ENCODE measurements at places on chromosomes 1 and 21.

GRCh38 chr21:24160528-24160927 is 1446.8 kb downstream of the MRPL39 start:
- no peak for DNase-seq

GRCh38 chr1:19344372-19344810 is 32.3 kb downstream of the SLC66A1 start:
- no peak for DNase-seq

DNA sequence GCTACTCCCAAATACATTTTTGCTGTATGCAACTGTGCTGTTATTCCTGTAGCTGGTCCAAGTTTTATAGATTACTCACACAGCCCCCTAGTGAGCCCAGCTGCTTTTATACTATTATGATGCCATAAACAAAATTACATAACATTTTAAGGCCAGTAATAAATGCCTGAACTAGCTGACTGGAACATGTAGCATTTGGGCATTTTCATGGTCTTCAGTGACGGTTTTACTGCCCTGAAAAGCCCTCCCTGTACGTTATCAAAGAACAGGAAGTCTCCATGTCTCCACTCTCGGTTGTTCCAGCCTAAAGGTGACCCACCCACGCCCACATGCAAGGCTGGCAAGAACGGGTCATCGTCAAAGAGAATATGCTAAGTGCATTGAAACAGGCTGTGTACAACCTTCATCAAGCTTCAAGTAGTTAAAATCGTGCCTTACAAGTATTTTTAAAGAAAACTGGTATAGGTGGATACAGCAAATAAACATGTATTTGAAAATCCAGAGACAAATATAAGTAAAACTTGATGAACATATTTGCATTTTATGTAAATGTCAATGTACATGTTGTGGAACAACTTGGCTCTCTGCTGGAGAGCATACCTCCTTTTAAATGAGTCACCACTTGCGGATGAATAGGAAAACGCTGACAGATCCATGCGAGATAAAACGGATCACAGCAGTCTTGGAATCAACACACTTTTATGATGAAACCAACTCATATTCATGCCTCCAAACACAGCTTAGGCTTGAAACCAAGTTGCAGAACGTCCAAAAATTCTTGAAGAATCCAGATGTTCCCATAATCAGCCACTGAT is 520.5 kb downstream of the SMYD3 start:
- DNase-seq, result no peak

- DNase-seq, result no peak
These were observed 162.4 kb downstream of the TPR start for GRCh38 chr1:186212568-186213224.

DNA sequence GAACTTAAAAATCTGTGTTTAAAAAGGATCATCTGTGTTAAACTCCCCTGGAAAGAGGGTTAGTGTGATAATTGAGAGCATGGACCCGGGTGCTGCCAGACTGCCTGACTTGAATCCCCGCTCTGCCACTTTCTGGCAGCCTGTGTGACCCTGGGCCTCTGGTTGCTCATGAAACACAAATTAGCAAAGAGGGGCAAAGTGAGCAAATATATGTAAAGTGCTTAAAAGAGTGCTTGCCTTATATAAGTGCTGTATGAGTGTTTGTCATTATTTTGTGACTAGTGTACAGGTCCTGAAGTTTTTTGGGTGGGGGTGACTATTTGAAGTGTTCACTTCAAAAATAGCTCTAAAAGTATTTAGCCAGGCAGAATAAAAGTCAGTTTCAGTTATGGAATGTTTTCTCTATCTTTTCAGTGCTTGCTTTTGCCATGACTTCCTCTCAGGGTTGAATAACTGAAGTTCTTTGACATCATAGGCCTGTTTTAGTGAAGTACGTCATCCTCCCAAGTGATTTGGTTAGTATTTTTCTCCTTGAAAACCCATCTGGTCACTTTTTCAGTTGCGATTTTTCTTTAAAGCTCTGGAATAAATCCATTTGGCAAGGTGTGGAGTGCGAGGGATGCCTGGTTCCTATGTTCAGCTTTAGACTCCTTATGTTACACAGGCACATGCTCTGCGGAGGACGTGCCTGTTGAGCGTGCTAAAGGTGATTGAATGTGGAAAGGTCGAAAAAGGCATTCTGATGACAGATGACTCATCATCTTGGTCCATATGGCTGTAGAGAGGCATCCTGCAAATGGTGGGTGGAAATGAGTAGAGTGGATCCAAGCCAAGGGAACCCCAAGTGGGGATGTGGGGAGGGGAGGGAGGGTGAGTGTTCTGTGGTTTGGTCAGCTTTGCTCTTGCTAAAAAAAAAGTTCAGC is 47.8 kb downstream of the AK4 start:
- no peak for DNase-seq

DNA sequence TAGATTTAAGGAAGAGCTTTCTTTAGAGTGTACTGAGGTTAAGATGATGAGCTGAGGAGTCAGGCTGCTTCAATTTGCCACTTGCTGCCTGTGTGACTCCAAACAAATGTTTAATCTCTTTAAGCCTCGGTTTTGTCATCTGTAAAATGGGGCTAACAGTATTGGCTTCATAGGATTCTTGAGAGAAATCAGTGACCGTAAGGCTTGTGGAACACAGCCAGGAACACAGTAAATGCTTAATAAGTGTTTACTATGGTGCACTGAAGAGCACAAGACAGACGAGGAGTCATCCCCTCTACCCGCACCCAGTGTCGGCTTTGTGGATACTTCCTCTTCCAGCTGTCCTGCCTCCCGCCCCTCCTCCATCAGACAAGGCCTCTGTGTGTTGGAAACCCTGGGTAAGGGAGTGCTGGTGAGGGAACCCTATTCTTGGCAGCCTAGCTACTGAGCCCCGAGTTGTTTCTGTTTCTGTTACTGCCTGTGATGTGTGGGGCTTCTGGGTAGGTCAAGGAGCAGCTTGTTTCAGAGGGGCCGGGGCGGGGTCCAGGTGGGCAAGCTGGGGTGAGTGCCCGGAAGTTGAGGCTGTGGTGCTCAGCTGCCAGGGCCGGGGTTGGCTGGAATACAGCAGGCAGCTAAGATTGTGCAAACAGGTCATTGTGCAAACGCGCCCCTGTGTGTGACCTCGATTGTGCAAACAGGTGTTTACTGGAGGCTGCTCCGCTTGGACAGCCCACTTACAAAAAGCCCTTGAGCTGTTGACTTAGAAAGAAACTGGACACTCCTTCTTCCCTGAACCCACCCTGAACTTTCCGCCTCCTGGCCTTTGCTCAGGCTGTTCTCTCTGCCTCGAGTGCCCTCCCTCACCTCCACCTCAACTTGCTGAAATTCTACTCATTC is 4.0 kb upstream of the CSF3R start:
- DNase-seq, result no peak

GRCh38 chr1:28983509-28984310 is 69.3 kb downstream of the EPB41 start:
- DNase-seq, result no peak

DNA sequence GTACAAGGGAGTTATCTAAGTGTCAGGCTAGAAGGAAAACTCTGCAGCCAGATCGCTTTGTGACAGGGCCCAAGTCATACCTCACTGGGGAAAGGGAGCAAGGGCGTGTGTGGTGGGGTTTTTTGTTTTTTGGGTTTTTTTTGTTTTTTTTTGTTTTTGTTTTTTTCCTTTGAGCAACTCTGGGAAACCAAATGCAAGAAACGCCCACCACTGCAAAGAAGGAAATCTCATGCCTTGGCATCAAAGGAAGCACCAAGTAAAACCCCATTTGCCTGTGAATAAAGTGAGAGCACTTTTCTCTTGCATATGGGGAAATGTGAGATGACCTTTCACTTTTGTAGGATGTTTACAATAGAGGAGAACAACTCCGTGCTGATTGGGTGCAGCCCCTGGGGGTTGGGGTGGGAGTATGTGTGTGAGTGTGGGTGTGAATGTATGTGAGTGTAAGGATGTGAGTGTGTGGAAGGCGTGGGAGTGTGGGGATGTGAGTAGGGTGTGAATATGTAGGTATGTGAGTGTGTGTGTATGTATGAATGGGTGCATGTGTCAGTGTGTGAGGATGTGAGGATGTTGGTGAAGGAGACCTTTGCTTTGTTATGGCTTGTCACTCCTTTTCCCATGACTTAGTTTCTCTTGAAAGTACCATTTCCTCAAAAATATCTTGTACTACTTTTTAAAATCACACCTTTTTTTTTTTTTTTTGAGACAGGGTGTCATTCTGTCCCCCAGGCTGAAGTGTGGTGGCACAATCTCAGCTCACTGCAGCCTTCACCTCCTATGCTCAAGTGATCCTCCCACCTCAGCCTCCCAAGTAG is 34.6 kb downstream of the IL12RB2 start:
- DNase-seq, result no peak

DNA sequence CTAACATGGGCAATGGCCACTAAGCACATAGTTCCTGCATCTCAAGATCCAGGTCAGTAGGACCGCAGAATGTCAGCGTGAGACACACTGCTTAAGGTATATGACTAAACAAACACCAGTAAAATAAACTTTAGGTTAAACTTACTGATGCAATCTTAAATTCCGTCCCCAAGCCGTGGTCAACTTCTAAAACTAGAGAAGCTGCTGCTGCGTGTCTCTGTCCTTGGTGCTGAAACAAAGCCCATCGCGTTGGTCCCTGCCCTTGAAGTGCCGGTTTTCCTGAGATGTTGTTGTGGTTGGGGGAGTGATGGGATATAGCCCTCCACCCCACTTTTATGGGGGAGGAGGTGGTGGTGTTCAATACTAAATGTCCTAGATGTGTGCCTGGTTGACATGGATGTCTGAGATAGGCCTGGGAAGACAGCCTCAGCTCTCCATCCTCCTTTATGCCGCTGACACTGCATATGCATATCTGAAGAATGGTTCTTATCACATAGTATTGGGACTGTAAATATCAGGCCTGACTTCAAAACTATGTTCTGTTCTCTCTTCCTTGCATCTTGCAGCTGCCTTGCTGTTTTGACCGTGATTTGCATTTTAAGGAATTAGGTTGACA is 72.0 kb upstream of the KCNA3 start:
- peak; percentile 8 for DNase-seq

GRCh38 chr1:167158111-167158812 is 62.4 kb upstream of the POU2F1 start:
- no peak for DNase-seq

DNA sequence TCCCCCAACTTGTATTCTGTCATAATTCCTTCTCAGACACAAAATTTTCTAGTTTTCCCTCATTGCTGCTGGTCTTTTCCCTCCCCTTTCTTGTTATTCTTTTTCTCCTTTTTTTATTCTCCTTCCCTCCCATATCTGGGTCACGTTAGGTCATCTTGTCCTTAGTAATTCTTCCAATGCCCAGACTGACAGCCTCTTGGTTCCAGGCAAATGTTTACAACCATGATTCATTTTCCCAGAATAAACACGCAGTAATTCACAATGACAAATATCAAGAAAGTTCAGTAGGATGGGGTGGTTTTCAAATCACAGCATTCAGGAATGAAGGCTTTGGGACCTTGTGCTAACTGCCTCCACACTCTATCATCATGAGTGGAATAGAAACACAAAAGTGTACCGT is 25.2 kb downstream of the NHLH2 start:
- no peak for DNase-seq

DNA sequence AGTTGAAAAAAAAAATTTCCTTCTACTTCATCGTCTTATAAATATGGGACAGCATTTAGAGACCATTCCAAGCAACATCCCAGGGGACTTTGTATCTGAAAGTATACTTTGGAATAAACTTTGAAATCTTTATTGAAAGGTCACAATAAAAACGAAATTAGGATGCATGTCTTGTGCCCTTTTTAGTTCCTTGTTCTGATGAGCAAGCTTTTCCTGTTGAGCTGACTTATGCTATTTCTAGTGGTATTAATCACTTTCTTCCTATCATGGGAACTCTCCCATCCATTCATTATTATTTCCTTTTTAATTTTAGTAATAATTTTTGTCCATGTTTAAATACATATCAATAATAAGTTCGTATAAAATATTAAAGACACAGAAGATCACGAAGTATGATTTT is 4.0 kb upstream of the GBP2 start:
- no peak for DNase-seq

DNA sequence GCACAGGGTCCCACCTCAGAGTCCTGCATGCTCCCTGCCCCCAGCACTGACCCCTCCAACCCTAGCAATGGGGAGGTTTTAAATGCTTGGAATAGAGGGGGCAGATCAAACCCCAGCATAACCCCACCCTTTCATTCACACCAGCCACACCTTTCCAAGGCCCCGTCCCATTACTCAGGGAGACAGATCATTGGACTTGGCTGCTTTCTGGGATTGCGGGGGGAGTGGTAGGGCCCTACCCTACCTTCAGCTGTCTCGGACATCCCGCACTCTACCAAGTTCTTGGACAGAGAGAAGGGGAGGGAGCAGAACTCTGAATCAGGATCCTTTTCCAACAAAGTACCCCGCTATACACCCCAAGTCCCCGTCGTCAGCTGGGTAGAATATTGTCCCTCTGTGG is 983 bp downstream of the PADI2 start:
- DNase-seq, result no peak

DNA sequence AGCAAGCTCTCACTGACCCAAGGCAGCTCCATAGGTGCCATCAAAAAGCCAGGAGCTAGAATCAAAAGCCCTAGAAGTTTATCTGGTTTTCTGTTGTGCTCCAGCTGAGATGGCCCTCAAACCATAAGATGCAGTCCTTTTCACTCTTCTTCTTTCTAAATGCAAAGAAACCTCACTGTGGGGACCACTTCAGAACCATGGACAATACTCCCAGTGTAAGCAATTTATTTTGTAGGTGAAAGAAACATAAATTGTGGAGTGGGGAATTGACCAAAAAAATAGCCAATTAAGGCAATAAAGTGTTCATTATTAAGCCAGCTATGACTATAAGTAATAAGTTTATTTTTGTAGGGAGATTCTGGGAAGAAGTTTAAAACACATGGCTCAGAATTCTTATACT is 1399.9 kb downstream of the PLA2G4A start:
- DNase-seq, result no peak

GRCh38 chr1:27887215-27888021 is 15.1 kb downstream of the THEMIS2 start:
- no peak for DNase-seq

DNA sequence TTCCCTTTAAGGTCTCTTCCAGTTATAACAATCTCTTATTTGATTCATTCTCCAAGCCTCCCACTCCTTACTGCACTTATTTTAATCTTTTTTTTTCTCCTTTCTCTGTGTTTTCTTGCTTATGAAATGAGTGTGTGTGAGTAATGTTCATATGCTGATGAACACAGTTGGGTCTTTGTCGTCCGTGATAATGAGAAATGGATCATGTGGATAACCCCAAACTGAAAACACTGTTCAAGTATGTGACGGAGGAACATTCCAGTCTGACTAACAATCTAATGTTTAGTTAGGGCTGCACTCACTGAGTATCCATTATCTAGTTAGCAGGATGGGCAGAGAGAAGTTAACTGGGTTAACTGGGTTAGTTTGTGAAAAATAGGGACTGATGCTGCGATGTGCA is 253.1 kb upstream of the DUSP10 start:
- no peak for DNase-seq

GRCh38 chr1:3042481-3042880 is 21.2 kb downstream of the ACTRT2 start:
- DNase-seq, result no peak

GRCh38 chr1:226495716-226496115 is 52.8 kb upstream of the STUM start:
- DNase-seq, result no peak

GRCh38 chr1:200535605-200536004 is 84.9 kb downstream of the KIF14 start:
- DNase-seq, result no peak

- no peak for DNase-seq
These were observed 3.0 kb upstream of the SMYD2 start for GRCh38 chr1:214277704-214278635.

All from activated T-helper 1 cell treated with anti-CD3 and anti-CD28 coated beads, Interleukin-2, amount 50 U/mL, for 16 hours (primary cell).